ENCODE measurements at places on chromosomes 4 and X.

GRCh38 chr4:98658287-98659105, at the start of gene TSPAN5:
Gene TSPAN5, minus strand, starts transcription at chr4:98658611.
- DNase-seq, result peak; percentile 74

- DNase-seq, result peak; percentile 7
These were observed 98.3 kb downstream of the GK start for GRCh38 chrX:30751497-30751896.

GRCh38 chr4:83440148-83440814, 15.3 kb downstream of the HELQ start:
- no peak for DNase-seq

DNA sequence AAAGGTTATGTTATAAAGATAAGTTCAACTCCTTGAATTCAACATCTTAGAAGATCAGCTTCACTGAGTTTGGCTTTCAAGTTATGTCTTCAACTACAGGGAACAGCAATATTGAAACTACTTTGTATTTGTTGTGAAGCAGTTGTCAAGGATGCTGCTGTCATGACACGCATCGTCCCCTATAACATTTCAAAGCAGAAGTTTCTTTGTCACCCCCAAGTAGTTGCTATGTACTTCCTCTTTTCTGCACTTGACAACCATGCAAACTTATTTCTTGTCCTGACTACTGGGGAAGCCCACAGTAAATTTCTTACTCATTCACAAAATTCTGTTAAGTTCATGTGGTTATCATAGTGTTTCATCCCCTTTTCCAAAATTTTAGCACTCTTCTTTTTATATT, 14.3 kb downstream of the ANTXR2 start:
- DNase-seq, result no peak

DNA sequence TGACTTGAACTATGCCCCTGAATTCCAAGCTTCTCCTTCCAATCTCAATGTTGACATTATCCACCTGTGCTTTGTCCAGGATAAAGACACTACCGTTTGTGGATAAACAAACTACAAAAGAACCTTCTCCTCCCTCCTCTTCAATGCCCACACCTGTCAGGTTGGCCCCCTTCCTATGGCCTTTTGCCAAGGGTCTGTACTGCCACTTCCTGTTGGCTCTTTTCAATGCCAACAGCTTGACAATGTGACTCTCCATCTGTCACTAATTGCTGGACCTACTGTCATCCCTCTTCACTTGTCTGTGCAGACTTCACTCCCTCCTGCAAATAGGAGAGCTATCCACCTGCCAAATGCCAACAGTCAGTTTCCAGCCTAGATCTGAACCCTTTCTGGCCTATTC, 35.8 kb upstream of the MID1 start:
- no peak for DNase-seq

DNA sequence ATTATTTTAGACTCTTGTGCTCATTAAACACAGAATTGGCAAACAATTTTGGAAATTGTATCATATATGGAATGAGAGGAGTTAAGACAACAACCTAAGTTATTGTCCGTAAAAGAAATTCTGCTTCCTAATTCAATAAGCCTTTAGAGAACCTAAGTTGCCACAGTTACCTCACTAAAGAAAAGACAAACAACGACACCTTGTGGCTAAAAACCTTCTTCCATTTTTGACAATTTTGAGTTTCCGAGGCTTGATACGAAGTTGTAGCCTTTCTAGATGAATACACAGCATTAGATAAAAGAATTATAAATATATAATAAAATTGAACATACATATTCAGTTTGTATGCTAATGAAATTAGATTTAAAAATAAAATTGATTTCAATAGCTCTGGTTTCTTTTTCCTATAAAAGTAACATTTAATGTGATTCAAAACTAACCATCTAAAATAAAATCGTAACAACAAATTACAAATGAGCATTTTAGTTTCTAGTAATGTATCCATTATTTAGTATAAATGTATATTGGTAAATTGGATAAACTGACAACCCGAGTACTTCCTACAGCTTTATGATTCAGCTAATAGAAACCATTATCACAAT, 275.1 kb downstream of the GPM6A start:
- peak; percentile 72 for DNase-seq

GRCh38 chr4:74167585-74167984, 9.7 kb downstream of the MTHFD2L start:
- no peak for DNase-seq

DNA sequence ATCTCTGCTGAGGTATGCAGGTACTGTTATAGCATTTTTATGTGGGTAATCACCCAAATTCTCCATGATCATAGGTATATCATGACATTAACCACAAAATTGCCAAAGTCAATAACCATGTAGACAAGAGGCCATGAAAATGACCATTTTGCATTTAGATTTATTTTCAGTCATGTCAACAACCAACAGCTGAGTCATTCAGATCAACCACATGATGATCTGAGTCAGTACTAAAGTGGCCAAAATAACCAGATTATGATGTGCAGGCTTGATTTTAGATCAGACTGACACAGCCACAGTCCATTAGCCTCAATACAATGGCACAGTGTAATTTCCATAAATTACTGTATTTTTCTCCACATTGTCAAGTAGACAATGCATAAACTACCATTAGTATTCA, 240.5 kb downstream of the GRIA3 start:
- peak; percentile 45 for DNase-seq

All from MCF 10A (cell line).